ENCODE measurements at places on chromosomes 1 and 21.
A peak's percentile ranks its signal among the peaks of the same experiment; 100 is the strongest.

DNA sequence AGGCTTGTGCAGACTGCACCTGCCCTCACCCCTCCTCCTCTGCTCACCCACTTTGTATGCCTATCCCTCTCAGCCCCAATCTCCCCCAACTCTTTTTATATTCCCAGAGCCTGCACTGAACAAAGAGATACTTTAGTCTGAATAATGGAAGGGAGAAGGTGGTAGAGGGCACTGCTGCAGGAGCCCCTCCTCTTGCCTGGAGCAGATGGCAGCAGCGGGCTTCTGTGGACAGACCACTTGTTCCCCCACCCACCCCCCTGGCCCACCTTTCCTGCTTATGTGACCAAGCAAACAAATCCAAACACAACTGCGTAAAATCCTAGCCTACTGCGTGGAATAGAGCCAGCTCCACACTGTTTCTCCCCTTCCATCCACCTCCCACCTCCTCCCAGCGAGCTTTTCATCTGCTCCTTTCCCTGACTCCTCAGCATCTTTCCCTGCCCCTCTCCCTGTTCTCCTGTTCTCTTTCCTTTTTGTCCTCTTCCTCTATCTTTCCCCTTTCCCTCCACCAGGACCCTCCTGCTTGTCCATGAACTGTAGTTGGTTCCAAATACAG is 27.5 kb downstream of the RGS8 start:
- no peak for DNase-seq
- H3K27me3 ChIP-seq: no peaks in the 10 kb centered on the region
- no peaks in the 10 kb centered on the region for H3K36me3 ChIP-seq
- H3K4me1 ChIP-seq: no peaks in the 10 kb centered on the region
- no peak overlapping the region for H3K4me3 ChIP-seq

DNA sequence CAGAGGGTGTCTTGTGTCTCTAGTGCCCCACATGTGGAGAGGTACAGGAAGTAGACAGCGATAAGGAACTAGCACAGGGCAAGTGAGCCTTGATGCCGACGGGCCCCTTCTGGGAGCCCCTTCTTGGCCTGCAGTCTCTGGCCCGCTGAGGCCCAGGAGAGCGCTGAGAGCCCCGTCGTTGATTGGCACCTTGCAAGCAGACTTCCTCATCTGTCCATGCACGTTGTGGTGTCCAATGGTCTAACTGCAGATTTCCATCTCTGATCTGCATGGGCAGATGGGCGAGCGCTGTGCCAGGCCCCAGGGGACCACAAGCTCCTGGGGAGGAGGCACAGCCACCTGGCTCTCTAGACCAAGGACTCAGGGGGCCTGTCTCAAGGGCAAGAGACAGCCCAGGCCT is 32.4 kb downstream of the PLEKHA6 start:
- peaks cover 26% of the 10 kb centered on the region for H3K27me3 ChIP-seq
- no peaks in the 10 kb centered on the region for H3K36me3 ChIP-seq
- no peaks in the 10 kb centered on the region for H3K4me1 ChIP-seq
- DNase-seq: no peak
- no peak overlapping the region for H3K4me3 ChIP-seq

DNA sequence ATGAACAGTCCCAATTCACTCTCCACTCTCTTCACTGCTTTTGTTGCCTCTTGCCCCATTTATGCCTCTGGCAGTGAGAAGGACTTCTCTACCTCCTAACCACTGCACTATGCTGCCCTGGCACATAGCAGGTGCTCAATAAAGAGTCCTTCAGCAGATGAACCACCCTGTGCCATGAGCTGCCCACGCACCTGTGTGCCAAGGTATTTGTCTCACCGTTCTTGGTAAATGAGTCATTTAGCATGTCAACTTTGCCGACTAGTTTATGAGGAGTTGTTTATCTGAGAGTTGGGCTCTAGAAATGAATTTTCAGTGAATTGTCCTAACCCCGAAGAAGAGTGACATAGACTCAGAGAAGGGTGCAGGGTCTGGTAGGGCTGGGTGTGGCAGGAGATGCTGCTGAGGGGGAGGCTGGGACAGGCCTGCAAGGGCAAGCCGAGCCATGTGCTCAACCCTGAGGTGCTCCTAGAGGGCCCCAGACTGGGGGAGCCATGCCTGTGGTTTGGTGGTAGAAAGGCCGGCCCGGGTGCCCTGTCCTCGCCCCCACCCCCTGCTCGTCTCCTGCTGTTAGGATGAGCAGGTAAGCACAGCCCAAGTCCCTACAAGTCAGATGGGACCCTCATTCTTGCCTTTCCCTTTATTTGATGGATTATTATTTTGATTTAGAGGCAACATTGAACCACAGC is 654.5 kb downstream of the MATN1 start:
- H3K27ac ChIP-seq: no peak overlapping the region
- H3K4me1 ChIP-seq: no peaks in the 10 kb centered on the region

DNA sequence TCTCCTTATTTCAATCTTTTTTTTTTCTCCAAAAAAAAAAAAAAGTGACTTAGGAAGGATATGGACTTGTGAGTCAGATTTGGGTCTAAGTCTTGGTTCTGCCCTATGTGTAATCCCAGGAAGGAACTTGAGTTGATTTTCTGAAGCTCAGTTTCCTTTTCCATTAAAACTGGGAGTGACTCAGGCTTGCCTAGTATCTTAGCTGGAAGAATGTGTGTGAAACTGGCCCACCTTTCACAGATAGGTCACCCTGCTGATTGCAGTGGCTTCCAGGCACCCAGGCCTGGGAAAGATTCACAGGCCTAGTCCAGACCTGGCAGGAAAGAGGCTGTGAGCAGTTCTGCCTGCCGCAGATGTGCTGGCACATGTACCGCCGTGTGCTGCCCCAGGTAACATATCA is 218.3 kb upstream of the HOOK1 start:
- H3K4me3 ChIP-seq: no peak overlapping the region
- no peaks in the 10 kb centered on the region for H3K36me3 ChIP-seq
- DNase-seq: no peak
- H3K27me3 ChIP-seq: no peaks in the 10 kb centered on the region
- H3K4me1 ChIP-seq: peaks cover 3% of the 10 kb centered on the region

DNA sequence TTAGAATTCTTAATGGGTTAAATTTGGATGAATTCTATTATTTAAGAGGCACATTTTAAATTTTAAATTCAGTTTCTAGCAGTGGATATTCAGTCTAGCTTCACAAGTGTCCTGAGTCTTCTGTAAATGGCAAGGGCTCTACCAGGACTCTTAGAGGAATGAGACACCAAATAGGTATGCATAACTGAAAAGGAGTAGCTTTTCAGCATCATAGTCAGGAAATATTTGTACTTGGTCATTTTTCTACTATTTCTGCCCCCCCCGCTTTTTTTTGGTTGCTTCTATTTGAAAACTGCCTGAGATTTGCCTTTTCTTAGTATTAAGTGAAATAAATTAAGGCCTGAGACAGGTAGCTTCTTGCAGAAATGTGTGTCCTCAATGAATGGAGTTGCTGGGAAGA is 80.2 kb downstream of the MAST2 start:
- H3K4me3 ChIP-seq: no peak overlapping the region
- DNase-seq: no peak
- H3K4me1 ChIP-seq: no peaks in the 10 kb centered on the region
- no peak overlapping the region for H3K27ac ChIP-seq

- no peak overlapping the region for H3K27ac ChIP-seq
- H3K4me3 ChIP-seq: no peak overlapping the region
- H3K4me1 ChIP-seq: no peaks in the 10 kb centered on the region
- DNase-seq: no peak
- H3K36me3 ChIP-seq: no peaks in the 10 kb centered on the region
Measured at GRCh38 chr1:164611754-164612642, 53.0 kb downstream of the PBX1 start.

DNA sequence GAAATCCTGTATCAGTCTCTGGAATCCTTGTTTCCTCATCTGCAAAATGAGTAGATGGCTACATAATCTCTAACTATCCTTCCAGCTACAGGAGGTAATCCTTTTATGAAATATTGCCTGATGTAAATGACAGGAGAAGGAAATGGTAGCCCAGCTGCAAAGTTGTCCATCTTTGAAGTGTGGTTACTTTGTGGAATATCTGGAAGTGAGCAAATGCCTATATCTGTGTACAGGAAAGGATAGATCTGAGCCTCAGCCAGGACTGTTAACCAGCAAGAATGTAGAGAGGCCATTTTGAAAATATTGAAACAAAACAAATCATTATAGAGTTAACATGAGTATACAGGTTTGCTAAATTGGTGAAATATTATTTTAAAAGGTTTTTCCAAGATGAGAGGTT is 74.8 kb upstream of the BMP8A start:
- H3K27ac ChIP-seq: no peak overlapping the region
- H3K4me1 ChIP-seq: peaks cover 50% of the 10 kb centered on the region
- H3K36me3 ChIP-seq: peaks cover 49% of the 10 kb centered on the region
- no peak for DNase-seq
- H3K4me3 ChIP-seq: no peak overlapping the region
- H3K27me3 ChIP-seq: no peaks in the 10 kb centered on the region

GRCh38 chr1:28466226-28466778 is 39.5 kb upstream of the RCC1 start:
- peaks cover 57% of the 10 kb centered on the region for H3K36me3 ChIP-seq
- H3K27ac ChIP-seq: no peak overlapping the region
- H3K27me3 ChIP-seq: no peaks in the 10 kb centered on the region
- no peaks in the 10 kb centered on the region for H3K4me1 ChIP-seq
- H3K4me3 ChIP-seq: no peak overlapping the region

- H3K4me3 ChIP-seq: no peak overlapping the region
- no peaks in the 10 kb centered on the region for H3K36me3 ChIP-seq
- H3K27me3 ChIP-seq: no peaks in the 10 kb centered on the region
- no peak overlapping the region for H3K27ac ChIP-seq
Measured at GRCh38 chr1:243705585-243705984, 144.5 kb downstream of the AKT3 start.

DNA sequence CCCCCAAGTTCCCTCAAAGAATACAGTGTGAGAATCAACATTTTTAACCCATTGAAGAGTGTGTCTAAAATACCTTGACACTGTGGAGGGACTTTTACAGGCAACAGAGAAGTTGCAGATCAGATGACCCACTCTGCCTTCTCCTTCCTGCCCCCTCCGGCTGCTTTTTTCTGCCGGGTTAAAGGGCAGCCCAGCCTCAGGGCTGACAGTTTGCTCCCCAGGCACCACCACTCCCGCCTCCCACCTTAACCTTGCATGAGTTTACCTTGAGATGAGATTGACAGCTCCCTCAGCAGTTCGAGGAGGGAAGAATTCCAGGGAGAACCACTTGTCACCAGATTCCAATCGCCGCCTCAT is 3.2 kb downstream of the MTHFR start:
- no peak overlapping the region for H3K4me3 ChIP-seq
- H3K36me3 ChIP-seq: peaks cover 31% of the 10 kb centered on the region
- H3K27me3 ChIP-seq: no peaks in the 10 kb centered on the region
- no peak overlapping the region for H3K27ac ChIP-seq
- peaks cover 35% of the 10 kb centered on the region for H3K4me1 ChIP-seq

GRCh38 chr1:198205016-198205684 is 48.4 kb downstream of the NEK7 start:
- peaks cover 5% of the 10 kb centered on the region for H3K36me3 ChIP-seq
- 0 out of 2 replicates have a peak overlapping the region, but pooled peaks have one; percentile 16 for H3K27ac ChIP-seq

DNA sequence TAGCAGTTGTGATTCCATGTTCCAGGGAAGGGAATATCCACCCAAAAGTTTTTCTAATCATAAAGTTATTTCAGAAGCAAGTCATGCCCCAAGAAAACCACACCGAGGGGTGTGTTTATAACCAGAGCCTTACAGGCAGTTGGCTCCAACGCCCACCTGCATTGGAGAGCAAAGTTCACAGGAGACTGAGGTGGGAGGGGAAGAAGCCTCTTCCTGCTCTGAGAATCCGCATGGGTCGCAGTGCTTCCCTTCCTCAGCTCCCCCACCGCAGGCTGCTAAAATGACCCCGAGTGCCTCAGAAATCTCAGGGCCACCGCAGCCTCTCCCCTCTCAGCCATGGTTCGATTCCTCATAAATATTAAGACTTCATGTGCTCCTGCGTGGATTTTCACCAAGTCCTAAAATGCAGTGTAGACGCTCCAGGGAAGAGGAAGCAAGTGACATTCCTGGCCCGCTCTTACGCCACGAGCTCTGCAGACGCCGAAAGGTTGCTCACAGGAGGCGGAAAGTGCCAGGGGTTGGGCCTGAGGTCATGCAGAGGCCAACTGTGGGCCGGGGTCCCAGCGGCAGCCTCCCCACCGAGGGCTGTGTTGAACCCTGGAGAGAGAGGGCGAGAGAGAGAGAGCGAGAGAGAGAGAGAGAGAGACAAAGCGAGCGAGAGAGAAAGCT is 13.4 kb upstream of the SPSB1 start:
- peak overlapping the region; percentile 33 for H3K4me3 ChIP-seq
- H3K27ac ChIP-seq: peak overlapping the region; percentile 99
- no peaks in the 10 kb centered on the region for H3K27me3 ChIP-seq

DNA sequence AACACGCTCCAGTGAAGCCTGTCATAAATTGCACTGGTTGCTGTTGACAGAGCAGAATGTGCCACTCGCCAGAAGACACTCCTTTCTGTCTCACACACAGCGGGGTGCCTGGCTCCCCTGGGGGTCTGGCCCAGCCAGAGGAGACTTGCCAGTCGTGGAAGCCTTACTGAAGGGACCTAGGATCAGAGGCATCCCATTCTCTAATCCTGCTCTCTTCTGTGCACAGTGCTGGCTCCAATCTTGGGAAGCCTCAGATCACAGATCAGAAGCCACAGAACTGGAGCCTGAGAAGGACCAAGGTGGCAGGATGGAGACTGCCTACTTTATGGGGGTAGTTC is 1.4 kb downstream of the SLC9A1 start:
- peak overlapping the region; percentile 7 for H3K4me3 ChIP-seq
- H3K27me3 ChIP-seq: no peaks in the 10 kb centered on the region
- peak overlapping the region; percentile 58 for H3K27ac ChIP-seq
- peak; percentile 24 for DNase-seq
- H3K36me3 ChIP-seq: no peaks in the 10 kb centered on the region

Data from DND-41 (cell line).